ENCODE measurements at places on chromosomes 16 and 17. TPM values are rescaled to one million over a fixed set of nuclear protein-coding genes. Genes with fewer than 3 reads are reported as not detected.

- no peak for DNase-seq
Measured at GRCh38 chr16:88923450-88923849, 53.6 kb downstream of the CBFA2T3 start.

DNA sequence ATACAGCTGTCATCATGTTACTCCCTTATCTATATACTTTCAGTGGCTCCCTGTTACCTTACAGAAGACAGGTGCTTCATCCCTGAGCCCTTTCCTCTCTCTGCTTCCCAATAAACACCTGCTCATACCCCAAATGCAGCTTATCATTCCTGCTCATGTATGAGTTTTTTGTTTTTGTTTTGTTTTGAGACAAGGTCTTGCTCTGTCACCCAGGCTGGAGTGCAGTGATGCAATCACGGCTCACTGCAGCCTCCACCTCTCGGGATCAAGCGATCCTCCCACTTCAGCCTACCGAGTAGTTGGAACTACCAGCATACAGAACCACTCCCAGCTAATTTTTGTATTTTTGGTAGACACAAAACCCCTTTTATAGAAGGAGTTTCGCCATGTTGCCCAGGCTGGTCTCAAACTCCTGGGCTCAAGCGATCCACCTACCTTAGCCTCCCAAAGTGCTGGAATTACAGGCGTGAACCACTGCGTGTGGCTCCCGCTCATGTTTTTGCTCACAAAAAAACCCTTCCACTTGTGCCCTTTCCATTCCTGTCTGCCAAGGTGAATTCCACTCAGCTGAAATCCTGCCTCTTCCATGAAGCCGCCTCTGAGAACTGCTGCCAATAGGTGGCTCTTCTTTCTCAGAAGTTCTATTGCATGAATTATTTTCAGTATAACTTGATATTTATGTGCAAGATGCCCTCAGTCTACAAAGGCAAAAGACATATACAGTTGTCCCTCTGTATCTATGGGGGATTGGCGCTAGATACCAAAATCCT lies 7.9 kb upstream of the RNF157 start:
- no peak for DNase-seq

GRCh38 chr16:23146877-23147601 lies 2.2 kb downstream of the USP31 start:
- no peak for DNase-seq

- no peak for DNase-seq
Measured at GRCh38 chr16:12094537-12095265, 118.2 kb downstream of the SNX29 start.

DNA sequence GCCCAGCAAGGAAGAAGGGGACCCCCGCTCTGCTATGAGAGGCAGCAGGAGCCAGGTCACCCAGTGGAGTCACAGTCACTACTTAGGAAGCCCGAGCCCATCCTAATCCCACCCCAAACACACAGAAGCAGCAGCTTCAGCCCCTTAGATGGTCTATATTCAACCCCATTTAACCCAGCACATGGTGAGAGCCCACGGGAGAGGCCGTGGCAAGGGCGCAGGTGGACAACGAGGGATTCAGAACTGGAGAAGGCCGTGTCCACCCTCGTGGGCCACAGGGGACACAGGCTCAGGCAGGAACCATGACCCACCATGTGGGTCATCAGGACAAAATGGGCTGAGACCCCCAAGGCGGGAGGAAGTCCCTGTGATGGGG lies 1.6 kb upstream of the TRPV3 start:
- no peak for DNase-seq

- DNase-seq = no peak
Measured at GRCh38 chr17:57125406-57125805, 40.4 kb downstream of the AKAP1 start.

DNA sequence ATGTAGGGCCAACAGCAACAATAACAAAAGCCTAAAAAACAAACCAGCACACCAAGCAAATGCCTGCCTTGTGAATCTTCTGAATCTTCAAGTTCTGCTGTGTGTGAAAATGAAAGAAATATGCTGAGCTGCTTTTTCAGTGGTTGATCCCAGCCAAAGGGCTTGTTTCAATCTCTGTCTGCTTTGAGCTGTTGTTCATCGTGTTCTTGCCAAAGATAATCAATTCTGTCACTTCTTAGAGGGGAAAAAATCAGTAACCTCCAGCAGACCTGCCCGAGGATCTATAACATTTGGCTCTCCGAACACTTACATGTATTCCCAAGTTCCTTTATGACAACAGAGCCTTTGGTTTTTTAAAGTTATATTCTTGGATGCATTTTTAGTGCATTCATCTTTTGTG lies 65.9 kb downstream of the VPS35L start:
- DNase-seq = no peak

- no peak for DNase-seq
Measured at GRCh38 chr17:71252436-71252835, 868.4 kb upstream of the SOX9 start.

DNA sequence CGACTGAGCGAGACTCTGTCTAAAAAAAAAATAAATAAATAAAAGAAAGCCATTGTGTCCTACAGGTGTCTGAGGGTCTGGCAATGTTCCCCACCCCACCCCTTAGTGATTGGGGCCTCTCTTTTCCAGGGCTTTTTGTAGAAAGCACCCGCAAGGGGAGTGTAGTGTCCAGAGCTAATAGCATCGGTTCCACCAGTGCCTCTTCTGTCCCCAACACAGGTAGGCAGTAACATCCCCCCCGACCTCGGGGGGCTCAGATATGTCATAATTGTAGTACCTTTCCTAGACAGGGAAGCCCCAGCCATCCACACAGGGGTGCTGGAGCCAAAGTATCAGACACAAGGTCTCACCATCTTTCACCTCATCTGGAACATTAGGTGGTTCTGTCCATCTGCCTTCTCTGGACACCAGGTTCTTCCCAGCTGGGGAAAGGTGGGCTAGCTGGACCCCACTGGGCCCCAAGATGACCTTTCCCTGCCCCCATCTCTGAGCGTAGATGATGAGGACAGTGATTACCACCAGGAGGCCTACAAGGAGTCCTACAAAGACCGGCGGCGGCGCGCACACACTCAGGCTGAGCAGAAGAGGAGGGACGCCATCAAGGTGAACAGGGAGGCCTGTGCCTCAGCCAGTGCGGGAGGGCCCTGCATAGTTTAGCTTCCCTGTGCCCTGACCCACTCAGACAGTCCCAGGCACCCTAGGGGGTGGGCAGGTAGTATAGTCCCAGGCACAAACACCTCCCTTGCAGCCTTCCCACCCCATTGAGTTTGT lies 1.6 kb downstream of the MLX start:
- no peak for DNase-seq

FLCN gene
- 16.6 TPM for polyA plus RNA-seq

KRTAP9-2 gene
- not detected for polyA plus RNA-seq

NPIPA3 gene
- 0.91 TPM for polyA plus RNA-seq

HID1 gene
- polyA plus RNA-seq = 17.1 TPM

CHST6 gene
- 0.25 TPM for polyA plus RNA-seq

KRTAP3-1 gene
- polyA plus RNA-seq = 3.7 TPM

KRTAP17-1 gene
- not detected for polyA plus RNA-seq
